Endothelial cell of umbilical vein (primary cell): ENCODE measurements at places on chromosomes 7 and 10.

GRCh38 chr7:19202599-19202998 is 57.4 kb upstream of the FERD3L start:
- H3K4me3 ChIP-seq = no peak overlapping the region
- H3K36me3 ChIP-seq = no peaks in the 10 kb centered on the region
- H3K4me1 ChIP-seq = no peaks in the 10 kb centered on the region
- H3K27me3 ChIP-seq = no peaks in the 10 kb centered on the region
- DNase-seq = no peak

- H3K4me1 ChIP-seq = no peaks in the 10 kb centered on the region
- no peak for DNase-seq
- no peaks in the 10 kb centered on the region for H3K36me3 ChIP-seq
- no peaks in the 10 kb centered on the region for H3K27me3 ChIP-seq
Measured at GRCh38 chr10:19421674-19422073, 373.1 kb downstream of the MALRD1 start.

DNA sequence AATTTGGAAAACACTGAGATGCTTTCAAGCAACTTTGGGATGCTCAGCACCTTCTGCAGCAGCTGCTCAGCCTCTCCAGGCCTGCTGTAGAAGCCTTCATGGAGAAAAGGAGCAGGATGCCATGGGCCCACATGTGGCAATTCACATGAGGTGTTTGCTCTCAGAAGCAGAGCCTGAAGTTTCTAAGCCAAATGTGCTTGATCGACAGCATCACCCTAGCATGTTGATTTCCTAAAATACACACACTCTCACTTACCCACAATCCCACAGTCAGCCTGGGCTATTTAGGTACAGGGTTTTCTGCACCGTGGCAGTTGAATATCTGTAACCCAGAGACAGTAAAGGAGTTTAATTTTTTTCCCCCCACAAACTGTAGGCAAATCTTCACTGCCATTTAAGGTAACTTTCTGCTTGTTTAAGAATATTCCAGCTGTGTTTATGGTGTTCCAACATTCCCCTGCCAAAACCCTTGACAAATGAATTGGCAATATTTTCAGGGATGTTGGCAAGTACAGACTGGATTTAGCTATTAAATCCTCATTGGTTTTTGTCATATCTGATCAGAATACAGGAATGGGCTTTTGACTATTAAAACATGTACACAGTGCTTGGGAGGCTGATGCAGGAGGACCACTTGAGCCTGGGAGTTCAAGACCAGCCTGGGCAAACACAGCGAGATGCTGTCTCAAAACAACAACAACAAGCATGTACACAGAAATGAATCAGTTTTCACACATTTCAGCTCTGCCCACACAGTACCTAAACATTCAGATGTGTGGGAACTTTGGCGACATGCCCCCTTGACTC is 244.2 kb downstream of the CELF2 start:
- H3K4me1 ChIP-seq = no peaks in the 10 kb centered on the region
- H3K36me3 ChIP-seq = no peaks in the 10 kb centered on the region
- no peak overlapping the region for H3K4me3 ChIP-seq
- no peak overlapping the region for H3K27ac ChIP-seq
- DNase-seq = no peak

DNA sequence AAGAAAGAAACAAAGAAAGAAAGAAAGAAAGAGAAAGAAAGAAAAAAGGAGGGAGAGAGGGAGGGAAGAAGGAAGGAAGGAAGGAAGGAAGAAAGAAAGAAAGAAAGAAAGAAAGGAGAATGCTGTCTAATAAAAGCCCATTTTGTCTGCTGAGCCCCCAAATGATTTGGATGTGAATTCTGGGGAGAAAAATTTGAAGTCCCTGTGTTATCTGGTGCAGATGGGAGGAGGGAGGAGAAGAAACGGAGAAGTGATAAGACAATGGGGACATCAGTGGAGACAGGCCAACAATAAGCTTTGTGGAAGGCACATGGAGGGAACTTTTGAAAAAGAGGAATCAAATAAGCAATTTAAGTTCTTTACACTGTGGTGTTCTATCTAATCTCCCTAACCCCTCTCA is 24.6 kb upstream of the TMEM273 start:
- H3K27me3 ChIP-seq = peaks cover 12% of the 10 kb centered on the region
- no peaks in the 10 kb centered on the region for H3K4me1 ChIP-seq
- no peak overlapping the region for H3K4me3 ChIP-seq
- H3K27ac ChIP-seq = no peak overlapping the region

DNA sequence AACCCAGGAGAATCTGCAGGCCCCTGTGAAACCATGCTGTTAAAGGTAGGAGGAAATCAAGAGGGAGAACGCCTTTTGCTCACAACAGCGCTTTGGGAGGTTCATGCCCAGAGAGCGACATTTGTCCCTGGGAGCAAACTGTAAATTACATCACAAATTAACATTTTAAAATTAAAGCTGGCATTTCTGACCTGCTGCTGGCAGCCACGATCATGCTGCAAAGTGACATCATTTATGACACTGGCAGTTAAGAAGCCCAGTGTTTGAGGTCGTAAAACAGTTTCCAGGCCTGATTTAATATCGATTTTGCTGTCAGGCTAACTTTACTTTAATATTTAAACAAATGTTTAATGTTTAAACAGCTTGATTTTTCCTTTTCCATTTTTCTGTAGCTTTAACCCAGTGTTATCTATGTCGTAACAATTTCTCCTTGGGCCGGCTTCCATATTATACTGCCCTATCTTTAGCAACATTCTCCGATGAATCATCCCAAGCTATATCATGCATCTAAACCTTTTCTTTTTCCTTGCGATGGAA is 86.5 kb upstream of the NPVF start:
- peak; percentile 10 for DNase-seq
- no peak overlapping the region for H3K4me3 ChIP-seq
- H3K27ac ChIP-seq = no peak overlapping the region

- peak; percentile 56 for DNase-seq
- no peaks in the 10 kb centered on the region for H3K4me1 ChIP-seq
- no peaks in the 10 kb centered on the region for H3K27me3 ChIP-seq
- H3K4me3 ChIP-seq = no peak overlapping the region
- H3K36me3 ChIP-seq = no peaks in the 10 kb centered on the region
Measured at GRCh38 chr10:67815571-67816059, 22.4 kb downstream of the DNAJC12 start.

DNA sequence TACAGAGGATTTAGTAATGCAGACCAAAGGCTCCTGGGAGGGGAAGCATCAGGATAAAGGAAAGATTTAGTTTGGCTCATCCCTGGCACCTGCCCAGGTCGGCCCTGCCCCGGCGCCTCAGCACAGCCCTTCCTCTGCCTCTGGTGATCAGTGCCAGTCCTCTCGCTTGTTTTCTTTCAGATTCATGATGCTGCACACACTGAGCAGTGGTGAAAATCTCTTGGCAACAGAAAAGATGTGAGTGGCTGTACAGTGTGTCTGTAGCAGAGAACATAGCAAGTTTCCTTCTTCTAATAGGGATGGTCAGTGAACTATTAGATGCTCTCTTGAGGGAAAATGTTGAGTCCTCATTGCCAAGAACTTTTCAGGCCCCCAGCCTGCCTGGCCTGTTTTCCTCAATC is 994.1 kb downstream of the KCNMA1 start:
- H3K27me3 ChIP-seq = no peaks in the 10 kb centered on the region
- H3K36me3 ChIP-seq = no peaks in the 10 kb centered on the region
- no peak overlapping the region for H3K4me3 ChIP-seq
- no peak overlapping the region for H3K27ac ChIP-seq
- DNase-seq = no peak
- H3K4me1 ChIP-seq = no peaks in the 10 kb centered on the region

- no peaks in the 10 kb centered on the region for H3K27me3 ChIP-seq
- H3K27ac ChIP-seq = peak overlapping the region; percentile 53
- peaks cover 11% of the 10 kb centered on the region for H3K4me1 ChIP-seq
- peak; percentile 44 for DNase-seq
- H3K36me3 ChIP-seq = no peaks in the 10 kb centered on the region
Measured at GRCh38 chr7:75639071-75639885, 99.5 kb downstream of the HIP1 start.

DNA sequence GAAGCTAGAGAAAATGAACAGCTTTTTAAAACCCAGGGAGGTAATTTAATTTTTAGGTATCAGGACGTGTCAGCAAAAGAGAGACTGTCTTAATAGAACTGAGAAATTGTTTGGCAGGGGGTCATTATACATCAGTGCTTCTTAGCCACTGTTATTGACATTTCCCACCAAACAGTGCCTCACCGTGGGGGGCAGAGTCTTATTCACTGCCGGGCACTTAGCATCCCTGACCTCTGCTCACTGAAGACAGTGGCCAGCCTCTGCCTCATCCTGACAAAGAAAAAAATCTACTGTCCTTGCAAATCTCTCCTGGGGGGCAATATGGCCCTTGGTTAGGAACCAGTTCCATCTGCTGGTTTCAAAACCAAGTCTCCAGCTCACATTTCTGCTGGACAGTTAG is 14.2 kb upstream of the MKI67 start:
- no peak for DNase-seq
- no peak overlapping the region for H3K4me3 ChIP-seq
- peaks cover 2% of the 10 kb centered on the region for H3K27me3 ChIP-seq
- no peaks in the 10 kb centered on the region for H3K4me1 ChIP-seq
- no peaks in the 10 kb centered on the region for H3K36me3 ChIP-seq

- no peak for DNase-seq
- H3K4me1 ChIP-seq = no peaks in the 10 kb centered on the region
- H3K4me3 ChIP-seq = no peak overlapping the region
- no peak overlapping the region for H3K27ac ChIP-seq
Measured at GRCh38 chr7:126411032-126411820, 841.5 kb downstream of the GRM8 start.

- H3K4me3 ChIP-seq = no peak overlapping the region
- no peaks in the 10 kb centered on the region for H3K4me1 ChIP-seq
- no peaks in the 10 kb centered on the region for H3K36me3 ChIP-seq
- no peak overlapping the region for H3K27ac ChIP-seq
Measured at GRCh38 chr7:38245409-38245977, 27.9 kb downstream of the TARP start.
